Placental epithelial cell (primary cell): ENCODE measurements at places on chromosomes 6 and 20. TPM values are rescaled to one million over a fixed set of nuclear protein-coding genes. Genes with fewer than 3 reads are reported as not detected.

The MEI4 gene
- 0.22 TPM in 1 of 2 replicates, not detected in the other for total RNA-seq

The RRBP1 gene
- 103 and 110 TPM in 2 replicates for total RNA-seq

The APOM gene
- 0.79 and 0.98 TPM in 2 replicates for total RNA-seq

The HLA-DMB gene
- under 0.01 TPM in 1 of 2 replicates, not detected in the other for total RNA-seq

The MROH8 gene
- total RNA-seq, result 3.1 and 5.3 TPM in 2 replicates

The C6orf15 gene
- 1.2 and 1.3 TPM in 2 replicates for total RNA-seq

The LY6G5C gene
- total RNA-seq, result not detected in 2 replicates

The CALHM4 gene
- total RNA-seq, result not detected in 2 replicates

The SMPDL3A gene
- total RNA-seq, result 19.6 and 52.6 TPM in 2 replicates

The SNAI1 gene
- total RNA-seq, result not detected in 2 replicates

The NKAPL gene
- total RNA-seq, result 2.7 and 3.5 TPM in 2 replicates

The SLC22A7 gene
- total RNA-seq, result not detected in 2 replicates

The MCM8 gene
- 3.1 and 5.1 TPM in 2 replicates for total RNA-seq

The TMEM74B gene
- total RNA-seq, result 0.39 TPM in 1 of 2 replicates, not detected in the other

The PI16 gene
- total RNA-seq, result not detected in 2 replicates

The FAM83C gene
- total RNA-seq, result under 0.01 and 0.33 TPM in 2 replicates

The SCUBE3 gene
- 0.11 and 0.79 TPM in 2 replicates for total RNA-seq

The MKKS gene
- 4.7 and 6.8 TPM in 2 replicates for total RNA-seq

The BPI gene
- total RNA-seq, result not detected in 2 replicates

The KIAA0408 gene
- not detected in 2 replicates for total RNA-seq

The RUNX2 gene
- 1.6 and 5.0 TPM in 2 replicates for total RNA-seq

The ORC3 gene
- total RNA-seq, result 23.9 and 27.1 TPM in 2 replicates

The CLPSL2 gene
- total RNA-seq, result not detected in 2 replicates

The WFDC10B gene
- not detected in 2 replicates for total RNA-seq

The ADGB gene
- total RNA-seq, result 0.39 TPM in 1 of 2 replicates, not detected in the other

The ZBP1 gene
- total RNA-seq, result 0.22 TPM in 1 of 2 replicates, not detected in the other

The GINS1 gene
- 5.1 and 7.7 TPM in 2 replicates for total RNA-seq

The TAAR6 gene
- total RNA-seq, result not detected in 2 replicates

The GSTA1 gene
- total RNA-seq, result not detected in 2 replicates

The GTSF1L gene
- not detected in 2 replicates for total RNA-seq

The ADAM33 gene
- total RNA-seq, result 3.1 TPM in 2 replicates

The C6orf141 gene
- not detected in 2 replicates for total RNA-seq

The SPTLC3 gene
- 18.5 and 30.6 TPM in 2 replicates for total RNA-seq

The RBM24 gene
- 0.11 and 0.39 TPM in 2 replicates for total RNA-seq

The PRRT1 gene
- total RNA-seq, result 0.11 and 0.79 TPM in 2 replicates

The SLC35B3 gene
- total RNA-seq, result 27.4 and 31.4 TPM in 2 replicates

The POPDC3 gene
- total RNA-seq, result under 0.01 TPM in 1 of 2 replicates, not detected in the other

The SAMD5 gene
- total RNA-seq, result under 0.01 and 0.22 TPM in 2 replicates

The ADGRF5 gene
- 6.7 and 13.7 TPM in 2 replicates for total RNA-seq

The RNF182 gene
- total RNA-seq, result not detected in 2 replicates

The PBX2 gene
- 59.1 and 89.9 TPM in 2 replicates for total RNA-seq

The HCRTR2 gene
- total RNA-seq, result 0.39 TPM in 1 of 2 replicates, not detected in the other
